NCI-H1694 treated with DMSO at 0.1 percent for 48 hours (cell line): ENCODE measurements at places on chromosomes 5 and 9.

DNA sequence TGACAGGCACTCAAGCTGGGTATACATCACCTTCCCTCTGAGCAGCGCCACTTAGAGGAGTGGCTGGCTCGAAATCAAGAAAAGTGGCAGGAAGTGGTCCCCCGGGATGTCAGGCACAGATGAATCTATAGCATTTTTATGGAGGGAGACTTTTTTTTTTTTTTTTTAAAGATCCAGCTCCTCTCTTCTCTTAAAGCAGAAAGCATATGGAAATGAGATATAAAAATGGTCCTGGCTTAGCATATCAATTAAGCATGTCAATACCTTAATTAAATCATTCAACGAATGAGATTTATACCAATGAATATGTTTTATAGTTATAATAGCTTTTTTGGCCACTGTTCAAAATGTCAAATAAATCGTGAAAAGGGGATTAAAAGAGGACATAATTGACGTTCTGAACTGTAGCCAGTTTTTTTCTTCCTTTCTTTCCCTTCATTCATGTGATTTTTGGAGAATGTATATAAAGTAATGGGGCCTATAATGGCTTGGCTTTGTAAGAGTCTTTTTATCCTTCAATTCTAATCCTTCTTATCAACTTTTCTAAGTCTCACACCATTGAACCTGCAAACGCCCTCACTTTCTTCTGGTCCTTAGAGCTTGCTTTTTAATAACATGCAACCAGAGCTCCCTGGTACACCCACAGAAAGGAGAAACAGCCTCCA, 319.2 kb upstream of the PANK3 start:
- no peak for DNase-seq

DNA sequence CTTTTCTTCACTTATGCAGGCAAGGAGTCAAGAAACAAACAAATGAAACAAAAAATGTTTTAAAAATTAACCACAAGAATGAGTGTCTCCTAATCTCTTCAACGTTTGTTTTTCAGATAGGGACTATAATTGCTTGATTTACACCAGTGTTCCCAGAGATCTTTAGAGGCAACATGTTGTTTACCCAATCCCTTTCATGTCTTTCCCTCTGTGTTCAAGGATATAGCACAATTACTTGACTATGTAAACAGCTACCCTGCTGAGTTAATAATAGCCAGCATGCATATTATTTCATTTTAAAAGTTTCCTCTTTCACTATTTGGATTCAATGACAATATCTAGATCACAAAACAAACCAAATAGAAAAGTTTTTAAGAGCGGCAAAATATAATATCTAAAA, 25.1 kb upstream of the SHISAL2B start:
- DNase-seq, result no peak

DNA sequence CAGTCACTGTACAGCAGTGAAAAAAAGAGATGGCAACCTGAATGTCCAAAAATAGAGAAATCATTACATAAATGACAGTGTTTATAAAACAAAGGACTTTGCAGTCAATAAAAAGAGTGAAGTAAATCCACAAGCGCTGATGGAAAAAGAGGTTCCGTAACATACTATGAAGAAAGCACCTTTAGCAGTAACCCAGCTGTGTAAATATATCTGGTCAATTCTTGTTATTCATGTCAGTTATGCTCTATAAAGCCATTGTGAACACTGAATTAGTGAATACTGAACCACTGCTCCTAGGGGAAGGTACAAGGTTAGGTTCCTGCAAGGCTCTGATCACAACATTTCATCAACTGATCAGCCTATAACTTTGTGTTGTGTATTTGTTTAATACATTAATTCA, 39.5 kb downstream of the CCNJL start:
- DNase-seq, result no peak

DNA sequence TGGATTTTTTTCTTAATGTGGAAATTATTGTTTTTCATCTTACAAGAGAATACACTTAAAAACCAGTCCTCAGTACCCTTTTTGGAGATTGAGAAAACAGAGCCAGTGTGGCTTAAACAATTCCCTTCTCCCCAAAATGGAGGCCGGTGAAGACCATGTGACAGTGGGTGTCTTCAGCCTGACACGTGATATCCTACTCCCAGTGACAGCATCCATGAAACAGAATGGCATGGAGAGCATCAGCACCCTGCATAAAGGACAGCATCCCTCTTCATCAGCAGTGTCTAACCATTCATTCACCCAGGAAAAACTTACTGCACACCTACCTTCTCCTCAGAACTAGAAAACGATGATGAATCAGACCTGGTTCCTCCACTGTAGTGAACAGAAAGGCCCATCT, 103.4 kb upstream of the RAI14 start:
- no peak for DNase-seq

- DNase-seq, result no peak
These were observed 13.7 kb upstream of the CERCAM start for GRCh38 chr9:128406848-128407391.

- no peak for DNase-seq
These were observed 36.0 kb downstream of the ROR2 start for GRCh38 chr9:91913986-91914385.

- DNase-seq, result no peak
These were observed 111.2 kb upstream of the IL12B start for GRCh38 chr5:159441441-159441840.

GRCh38 chr5:7047511-7048261, 334.5 kb downstream of the TENT4A start:
- no peak for DNase-seq

GRCh38 chr9:114112778-114113584, 13.9 kb upstream of the KIF12 start:
- DNase-seq, result no peak

DNA sequence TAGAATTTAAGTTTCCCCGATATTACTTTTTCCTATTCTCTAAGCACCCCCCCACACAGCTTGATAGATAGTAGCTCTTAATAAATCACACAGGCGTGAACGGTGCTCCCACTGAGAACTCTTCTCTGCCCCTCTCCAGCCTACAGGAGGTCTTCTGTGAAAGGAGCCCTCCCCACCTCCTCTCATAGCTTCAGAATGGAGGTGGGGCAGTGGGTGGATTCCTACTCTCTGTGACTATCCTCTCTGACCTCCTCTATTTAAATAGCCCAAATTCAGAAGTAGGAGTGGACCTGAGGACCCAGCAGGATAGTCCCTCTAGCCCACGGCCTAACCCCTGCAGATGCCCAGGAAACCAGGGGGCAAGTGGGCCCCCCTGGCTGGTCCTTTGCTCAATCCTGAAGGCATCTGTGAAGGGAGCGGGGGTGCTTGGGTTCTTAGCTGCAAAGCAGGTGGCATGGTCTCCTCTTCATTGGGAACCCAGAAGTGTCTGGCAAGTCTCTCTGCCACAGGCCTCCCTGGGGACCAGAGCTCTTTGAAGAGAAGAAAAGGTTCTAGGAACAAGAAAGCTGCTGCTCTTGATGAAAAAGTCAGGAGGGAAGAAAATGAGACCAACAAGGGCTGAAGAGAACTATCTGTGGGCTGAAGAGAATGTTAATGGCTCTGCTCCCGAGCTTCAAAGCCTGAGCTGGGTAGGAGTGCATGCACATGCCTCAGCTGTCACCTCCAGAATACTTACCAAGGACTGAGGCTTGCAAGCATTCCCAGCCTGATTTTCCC, 21.1 kb upstream of the HSPA9 start:
- no peak for DNase-seq

DNA sequence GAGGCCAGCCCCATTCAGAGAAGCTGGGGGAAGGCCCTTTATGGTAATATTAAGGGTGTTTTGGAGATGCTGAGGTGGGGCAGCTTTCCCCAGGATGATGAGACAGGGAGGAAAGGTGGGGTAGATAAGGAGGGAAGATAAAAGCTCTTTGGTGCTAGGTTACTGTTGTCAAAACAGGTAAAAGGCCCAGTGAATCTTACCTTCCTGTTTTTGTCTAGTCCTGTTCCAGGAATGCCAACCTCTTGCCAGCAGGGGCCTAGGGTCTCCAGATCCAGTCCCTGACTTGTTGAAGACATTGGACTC, 797 bp upstream of the CCL27 start:
- DNase-seq, result no peak

- no peak for DNase-seq
These were observed 674 bp downstream of the C5orf15 start for GRCh38 chr5:133967698-133968203.

GRCh38 chr5:143143973-143144372, 259.5 kb downstream of the NR3C1 start:
- DNase-seq, result no peak

DNA sequence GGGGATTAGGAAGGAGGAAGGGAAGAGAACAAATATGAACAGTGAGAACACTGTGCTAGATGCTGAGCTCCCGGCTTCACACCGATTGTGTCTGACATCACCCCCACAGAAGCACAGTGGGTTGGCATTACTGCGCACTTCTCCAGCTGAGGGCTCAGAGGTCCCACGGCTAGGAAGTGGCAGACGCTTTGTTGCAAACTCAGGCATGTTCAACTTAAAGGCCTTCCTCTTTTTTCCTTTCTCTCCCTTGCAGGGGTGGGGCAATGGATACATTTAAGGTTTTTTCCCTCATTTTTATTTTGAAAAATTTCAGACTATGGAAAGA, 15.5 kb upstream of the SHB start:
- DNase-seq, result no peak

GRCh38 chr9:27125030-27125429, 16.0 kb downstream of the TEK start:
- DNase-seq, result peak; percentile 97

DNA sequence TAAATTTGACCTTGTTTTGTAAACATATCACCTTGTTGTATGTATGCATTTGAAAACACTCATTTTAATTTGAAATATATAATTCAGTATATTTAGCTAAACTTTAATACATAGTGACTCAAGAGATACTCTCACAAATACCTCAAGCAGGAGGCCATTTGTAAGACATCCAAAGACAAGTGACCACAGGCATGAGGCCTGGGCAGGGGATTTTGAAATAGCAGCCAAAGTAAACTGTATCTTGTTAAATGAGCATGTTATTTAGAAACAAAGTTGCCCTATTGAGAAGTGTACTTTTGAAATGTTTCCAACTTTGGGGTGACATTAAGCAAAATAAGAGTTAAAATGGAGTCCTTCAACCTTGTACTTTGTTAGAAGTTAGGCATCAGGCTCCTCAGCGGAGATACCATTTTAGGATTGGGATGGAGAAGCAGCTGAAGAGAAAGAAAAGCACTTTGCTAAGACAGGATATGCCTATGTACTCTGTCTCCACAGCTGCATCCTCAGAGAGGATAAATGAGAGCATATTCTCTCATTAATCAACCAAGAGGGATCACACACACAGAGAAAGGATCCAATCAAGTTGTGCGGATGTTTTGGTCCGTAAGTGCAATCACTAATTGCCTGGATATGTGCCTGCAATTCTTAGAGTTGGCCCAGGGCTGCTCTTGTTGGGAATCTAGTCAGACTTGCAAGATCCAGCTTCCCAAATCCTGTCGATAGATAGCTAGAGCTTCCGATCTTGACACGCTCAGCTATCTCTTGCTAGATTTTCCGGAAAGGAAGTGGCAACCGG, 157.5 kb upstream of the HAPLN1 start:
- DNase-seq, result no peak

DNA sequence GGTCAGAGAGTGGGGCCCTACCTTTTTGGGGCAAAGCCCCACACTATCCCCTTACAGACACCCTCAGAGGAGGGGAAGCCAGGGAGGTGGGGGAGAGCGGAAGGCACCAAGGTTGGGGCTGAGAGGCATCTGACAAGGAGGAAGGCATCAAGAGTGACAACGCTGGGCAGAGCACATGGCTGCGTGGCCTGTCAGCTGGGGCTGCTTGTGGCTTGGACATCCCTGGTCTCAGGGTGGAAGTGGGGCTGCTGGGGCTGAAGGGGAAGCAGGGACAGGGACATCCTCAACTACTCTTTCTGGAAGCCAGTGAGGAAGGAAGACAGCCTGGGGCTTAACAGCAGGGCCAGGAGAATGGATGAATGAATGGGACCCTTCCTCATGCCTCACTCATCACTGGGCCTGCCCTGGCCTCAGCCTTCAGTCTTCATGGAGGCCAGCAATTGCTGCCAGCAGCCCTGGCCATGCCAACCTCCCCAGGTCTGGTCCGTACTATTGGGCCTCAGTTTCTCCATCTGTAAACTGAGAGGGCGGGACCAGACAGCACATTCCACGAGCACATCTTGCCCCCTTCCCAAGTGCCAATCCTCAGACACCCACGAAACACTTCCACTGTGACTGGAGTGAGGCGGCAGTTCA, 993 bp upstream of the RALGDS start:
- DNase-seq, result no peak

DNA sequence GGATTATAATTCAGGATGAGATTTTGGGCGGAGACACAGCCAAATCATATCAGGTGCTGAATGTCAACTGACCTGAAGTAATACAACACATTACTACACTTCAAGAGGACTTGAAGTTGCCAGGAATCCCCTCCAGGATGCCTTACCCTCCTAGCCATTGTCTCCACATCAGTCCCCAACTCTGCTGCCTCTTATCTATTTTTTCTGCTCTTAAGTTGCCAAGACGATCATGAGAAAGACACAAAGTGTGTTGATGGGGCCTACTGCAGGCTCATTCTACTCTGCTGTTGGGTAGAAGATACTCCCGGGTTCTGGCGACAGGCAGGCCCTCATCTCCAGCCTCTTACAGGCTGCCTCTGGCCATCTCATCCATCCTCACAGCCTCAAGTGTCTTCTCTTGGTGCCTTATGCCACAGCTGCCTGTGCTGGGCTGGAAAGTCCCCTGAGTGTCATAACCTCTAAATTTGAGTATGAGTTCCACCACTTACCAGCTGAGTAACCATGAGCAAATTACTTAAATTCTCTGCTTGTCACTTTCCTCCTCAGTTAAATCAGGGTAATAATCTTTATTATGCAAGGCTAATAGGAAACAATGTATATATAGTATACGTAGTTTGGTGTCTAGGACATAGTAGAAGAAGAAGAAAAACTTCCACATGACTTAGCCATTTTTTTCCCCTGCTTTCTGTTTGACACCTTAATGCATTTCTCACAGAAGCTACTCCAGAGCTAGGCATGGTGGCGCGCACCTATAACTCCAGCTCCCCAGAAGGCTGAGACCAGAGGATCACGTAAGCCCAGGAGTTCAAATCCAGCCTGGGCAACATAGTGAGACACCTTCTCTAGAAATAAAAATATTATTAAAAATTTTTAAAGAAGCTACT, 73.0 kb upstream of the SNX2 start:
- no peak for DNase-seq

GRCh38 chr5:93427316-93427715, 153.7 kb downstream of the NR2F1-AS1 start:
- DNase-seq, result no peak

GRCh38 chr9:87640385-87640795, 85.5 kb upstream of the CTSL start:
- no peak for DNase-seq

DNA sequence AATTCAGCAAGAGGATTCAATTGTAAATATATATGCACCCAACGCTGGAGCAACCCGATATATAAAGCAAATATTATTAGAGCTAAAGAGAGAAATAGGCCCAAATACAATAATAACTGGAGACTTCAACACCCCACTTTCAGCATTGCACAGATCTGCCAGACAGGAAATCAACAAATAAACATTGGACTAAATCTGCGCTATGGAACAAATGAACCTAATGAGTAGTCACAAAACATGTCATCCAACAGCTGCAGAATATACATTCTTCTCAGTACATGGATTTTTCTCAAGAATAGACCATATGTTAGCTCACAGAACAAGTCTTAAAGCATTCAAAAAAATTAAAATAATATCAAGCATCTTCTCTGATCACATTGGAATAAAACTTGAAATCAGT, 86.1 kb upstream of the SLC1A1 start:
- DNase-seq, result no peak

GRCh38 chr9:13556656-13557055, 277.2 kb upstream of the MPDZ start:
- DNase-seq, result no peak

- no peak for DNase-seq
These were observed 14.0 kb downstream of the SLC6A3 start for GRCh38 chr5:1431021-1431811.
